ENCODE measurements at places on chromosomes 1 and 21.

DNA sequence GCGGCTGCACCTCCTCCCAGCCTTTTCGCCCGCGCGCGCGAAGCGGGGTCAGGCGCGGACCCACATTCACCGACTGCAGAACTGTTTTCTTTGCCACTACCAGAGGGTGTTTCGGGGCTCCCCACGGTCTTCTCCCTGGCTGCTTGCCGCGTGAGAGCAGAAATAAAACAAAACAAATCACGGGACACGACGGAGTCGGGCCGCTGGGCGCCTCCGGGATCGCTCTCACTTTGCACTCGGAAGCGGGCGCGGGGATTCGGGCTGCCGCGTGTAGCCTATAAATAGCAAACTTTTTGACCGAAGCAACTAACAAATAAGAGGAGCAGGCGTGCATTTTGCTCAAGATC is 412.3 kb upstream of the ESRRG start:
- no peak for DNase-seq

GRCh38 chr1:6271554-6271953 is 10.7 kb upstream of the GPR153 start:
- DNase-seq: no peak

GRCh38 chr21:37899146-37899545 is 17.1 kb downstream of the KCNJ6 start:
- no peak for DNase-seq

DNA sequence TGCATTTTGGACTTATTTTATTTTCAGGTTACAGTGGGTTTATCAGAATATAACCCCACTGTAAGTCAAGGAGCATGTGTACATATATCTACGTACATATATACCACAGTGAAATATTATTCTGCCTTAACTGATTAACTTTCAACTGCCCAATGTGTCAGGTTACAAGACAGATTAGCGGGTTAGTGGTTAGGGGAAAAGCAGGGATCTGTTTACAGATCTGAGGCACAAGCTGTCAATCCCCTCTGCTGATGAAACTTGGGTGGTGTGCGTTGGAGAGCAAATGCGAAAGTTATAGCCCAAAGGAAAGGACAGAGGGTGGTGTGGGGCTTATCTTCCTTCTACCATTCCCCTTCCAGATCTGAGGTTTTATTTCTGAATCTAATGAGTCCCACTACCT is 238.2 kb upstream of the KCNK2 start:
- DNase-seq: no peak

- DNase-seq: no peak
These were observed 50.3 kb downstream of the CASQ2 start for GRCh38 chr1:115718011-115718754.

DNA sequence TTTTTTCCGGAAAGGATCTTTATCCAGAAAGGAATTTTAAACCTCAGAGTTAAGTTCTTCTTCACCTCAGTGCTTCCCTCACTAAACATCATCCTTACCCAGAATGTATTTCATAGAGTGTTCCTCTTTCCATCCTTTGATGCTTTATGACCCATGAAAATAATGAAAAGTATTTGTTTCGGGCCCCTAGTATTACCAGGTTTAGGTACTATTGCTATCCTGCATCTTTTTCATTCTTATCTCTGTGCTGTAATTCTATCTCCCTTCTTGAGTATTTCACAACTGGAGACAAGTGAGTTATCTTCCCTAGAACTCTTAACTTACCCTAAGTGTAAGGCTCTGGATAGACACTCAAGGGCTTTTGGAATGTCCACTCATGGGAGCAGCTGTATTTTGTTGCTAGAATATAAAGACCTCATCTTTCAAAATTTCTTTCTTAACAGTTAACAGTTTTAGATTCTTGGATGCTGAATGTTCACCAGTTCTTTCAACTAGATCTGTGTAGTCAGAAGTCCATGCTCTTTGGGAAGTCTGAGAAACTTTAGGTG is 26.2 kb downstream of the UCK2 start:
- no peak for DNase-seq

DNA sequence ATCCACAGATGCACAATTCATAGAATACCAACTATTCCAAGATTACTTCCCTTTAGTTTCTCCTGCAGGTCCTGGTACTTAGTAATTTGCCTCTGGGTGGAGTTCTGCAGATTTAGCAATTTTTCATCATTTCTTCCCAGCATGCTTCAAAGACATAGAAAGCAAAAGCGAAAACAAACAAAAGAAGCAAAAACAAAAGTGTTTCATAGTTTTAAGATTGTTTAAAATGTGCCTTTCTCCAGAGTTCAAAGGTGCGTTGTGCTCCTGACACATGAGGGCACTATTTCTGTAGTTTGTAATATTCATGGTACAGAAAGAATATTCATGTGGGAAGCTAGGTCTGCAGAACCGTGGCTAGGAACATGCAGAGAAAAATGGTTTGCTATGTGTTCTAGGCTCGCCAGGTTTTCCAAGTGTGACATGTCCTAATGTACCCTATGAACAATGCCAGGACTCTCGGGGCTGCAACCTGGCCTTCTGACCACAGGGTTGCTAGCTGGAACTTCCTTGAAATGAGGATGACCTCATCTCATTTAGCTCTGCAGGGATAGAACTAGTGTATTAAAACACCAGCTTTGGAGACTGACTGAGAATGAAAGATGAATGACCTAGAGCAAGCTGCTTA is 30.0 kb upstream of the RCSD1 start:
- DNase-seq: peak; percentile 65

GRCh38 chr1:36693161-36693525 is 210.4 kb upstream of the CSF3R start:
- DNase-seq: no peak

DNA sequence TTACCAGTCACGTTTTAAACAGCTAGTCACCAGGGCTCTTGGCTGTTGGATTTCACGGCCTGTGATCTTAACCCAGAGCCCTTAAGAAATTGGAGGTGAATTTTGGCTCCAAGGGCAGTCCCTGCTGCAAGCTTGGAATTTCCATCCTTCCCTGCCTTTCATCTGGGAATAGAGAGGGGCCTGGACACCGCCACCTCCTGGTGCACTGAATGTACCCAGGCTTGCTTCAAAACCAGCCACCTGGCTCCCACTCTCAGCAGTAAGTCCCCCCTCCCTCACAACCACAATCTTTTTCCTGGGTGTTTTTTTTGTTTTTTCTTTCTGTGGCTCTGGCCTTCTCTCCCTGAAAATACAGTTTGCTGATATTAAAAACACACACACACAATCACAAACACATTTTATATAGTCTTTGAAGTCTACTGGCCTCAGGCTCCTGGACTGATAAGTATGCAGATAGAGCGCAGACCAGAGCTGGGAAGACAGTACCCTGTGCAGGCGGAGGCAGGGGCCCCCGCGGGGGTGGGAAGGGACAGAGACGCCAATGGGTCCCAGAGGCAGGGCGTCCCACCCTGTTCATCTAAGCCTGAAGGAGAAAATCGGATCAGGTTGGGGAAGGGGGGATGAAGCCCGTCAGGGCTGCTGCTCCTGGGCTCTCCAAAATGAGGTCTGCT is 65.8 kb upstream of the IGSF21 start:
- DNase-seq: no peak

DNA sequence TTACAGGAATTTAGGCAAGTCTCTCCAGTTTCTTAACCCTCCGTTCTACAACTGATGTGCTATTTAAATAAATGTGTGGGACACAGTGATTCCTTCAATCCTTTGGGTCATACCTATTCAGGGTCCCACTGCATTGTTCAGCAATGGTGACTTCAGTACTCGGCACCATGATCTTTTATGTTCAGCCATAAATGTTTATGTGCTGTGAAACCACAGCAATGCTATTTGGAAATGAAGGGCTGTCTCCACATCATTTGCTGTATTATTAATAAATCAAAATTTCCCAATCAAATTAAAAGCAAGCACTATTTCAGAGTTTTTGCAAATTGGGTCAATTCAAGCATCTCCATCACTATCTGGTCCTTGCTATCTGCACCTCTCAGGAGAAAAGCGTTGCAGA is 84.8 kb downstream of the NR5A2 start:
- DNase-seq: no peak

DNA sequence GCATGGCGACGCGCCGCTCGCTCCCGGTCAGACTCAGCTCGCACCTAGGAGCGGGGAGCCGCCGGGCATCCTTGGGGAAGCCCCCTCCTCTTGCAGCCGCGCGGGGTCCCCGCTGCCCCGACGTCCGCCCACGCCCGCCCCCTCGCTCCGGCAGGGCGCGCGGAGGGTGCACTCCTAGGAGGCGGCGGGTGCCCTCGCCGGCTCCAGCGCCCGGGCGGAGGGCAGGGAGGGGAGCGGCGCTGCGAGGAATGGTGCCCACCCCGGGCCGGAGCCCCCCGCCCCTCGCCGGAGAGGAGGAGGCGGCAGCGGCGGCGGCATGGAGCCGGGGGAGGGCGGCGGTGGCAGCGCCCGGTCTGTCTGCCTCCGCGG is 488 bp downstream of the FAM78B start:
- no peak for DNase-seq

DNA sequence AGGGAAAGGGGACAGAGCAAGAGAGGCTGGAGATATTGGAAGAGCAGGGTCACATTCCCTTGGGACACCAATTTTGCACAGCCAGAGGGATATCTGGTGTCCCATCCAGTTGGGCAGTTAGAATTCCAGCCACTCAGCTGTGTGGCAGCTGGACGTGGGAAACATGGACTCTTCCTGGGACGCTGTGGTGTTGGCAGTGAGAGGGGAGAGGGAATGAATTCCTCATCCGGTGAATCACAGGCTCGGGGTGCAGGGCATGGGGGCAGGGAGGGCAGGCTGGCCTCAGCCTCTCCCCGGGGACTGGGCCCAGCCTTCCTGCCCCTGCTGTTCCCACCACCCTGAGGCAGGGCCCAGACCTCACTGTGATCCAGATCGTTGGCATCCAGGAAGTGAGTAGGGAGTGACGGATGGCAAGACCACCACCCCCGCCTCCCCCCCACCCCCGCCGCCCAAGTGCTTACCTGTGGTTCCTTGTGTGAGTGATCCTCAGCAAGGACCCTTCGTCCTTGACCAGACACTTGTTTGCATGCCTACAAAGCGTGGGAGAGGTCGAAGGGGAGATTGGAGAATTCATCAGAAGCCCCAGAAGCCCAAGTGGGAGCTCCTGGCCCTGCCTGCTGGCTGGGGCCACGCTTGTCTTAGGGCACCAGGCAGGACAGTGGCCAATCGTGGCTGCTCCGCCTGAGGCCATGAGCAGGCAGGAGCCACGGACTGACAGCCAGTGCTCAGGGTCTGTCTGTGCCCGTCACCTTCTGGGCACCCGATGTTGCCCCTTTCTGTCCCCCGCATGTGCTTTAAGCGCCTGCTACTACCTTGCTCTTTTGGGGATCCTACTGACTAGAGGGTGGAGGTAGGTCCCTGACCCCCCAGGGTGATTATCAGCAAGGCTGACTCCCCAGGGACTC is 8.7 kb downstream of the WNT3A start:
- DNase-seq: no peak

DNA sequence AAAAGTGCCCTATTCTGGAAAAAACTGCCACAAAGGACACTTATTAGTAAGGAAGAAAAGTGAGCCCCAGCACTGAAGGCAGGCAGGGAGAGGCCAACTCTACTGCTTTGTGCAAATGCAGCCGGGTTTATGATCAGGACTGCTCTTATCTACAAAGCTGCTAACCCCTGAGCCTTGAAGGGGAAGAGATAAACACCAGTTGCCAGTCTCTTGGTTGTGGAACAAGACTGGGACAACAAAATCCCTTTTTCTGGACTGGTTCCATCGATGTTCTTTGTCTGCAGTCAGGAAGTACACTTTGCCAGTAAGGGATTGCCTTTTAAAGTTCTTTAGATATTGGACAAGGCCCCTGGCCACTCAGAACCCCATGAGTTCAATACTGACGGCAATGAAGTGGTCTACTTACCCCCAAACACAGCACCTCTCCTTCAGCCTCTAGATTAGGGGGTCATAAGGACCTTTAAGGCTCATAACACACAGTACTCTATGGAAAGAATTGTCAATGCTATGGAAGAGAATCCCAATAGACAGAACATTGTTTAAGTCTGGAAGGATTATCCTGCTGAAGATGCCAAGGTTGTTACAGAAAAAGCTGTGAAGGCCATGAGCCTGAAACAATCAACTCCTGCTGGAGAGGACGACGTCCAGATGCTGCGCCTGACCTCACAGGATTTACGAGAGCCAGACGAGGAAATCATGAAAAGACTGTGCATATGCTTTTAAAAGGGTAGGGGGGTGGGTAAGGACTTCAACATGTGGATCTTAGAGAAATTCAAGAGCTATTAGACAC is 43.6 kb downstream of the GNB1 start:
- DNase-seq: no peak

GRCh38 chr21:39373634-39374033 is 24.7 kb upstream of the HMGN1 start:
- DNase-seq: no peak

DNA sequence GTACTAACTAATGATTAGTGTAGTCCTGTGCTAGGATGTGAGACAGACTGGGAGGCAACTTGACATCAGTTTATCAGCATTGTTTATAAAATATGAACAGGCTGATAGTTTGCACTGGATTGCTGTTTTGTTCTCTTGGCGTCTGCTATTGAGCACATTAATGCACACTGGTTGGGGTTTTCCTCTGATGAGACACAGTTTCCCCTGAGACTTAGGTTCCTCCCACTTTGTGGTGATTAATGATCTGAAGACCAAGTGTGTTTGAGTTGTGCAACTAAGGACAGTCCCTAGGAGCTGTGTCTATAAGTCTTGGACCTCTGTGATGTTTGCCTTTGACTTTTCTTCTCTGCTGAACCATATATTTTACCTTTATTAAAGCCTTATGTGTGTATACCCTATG is 1015.4 kb downstream of the AMY1C start:
- DNase-seq: no peak

GRCh38 chr1:64598100-64598571 is 128.2 kb downstream of the CACHD1 start:
- DNase-seq: no peak

- no peak for DNase-seq
These were observed 38.3 kb downstream of the OLFML2B start for GRCh38 chr1:161985301-161985822.

- DNase-seq: no peak
These were observed 32.6 kb upstream of the HTR1D start for GRCh38 chr1:23249787-23250454.

DNA sequence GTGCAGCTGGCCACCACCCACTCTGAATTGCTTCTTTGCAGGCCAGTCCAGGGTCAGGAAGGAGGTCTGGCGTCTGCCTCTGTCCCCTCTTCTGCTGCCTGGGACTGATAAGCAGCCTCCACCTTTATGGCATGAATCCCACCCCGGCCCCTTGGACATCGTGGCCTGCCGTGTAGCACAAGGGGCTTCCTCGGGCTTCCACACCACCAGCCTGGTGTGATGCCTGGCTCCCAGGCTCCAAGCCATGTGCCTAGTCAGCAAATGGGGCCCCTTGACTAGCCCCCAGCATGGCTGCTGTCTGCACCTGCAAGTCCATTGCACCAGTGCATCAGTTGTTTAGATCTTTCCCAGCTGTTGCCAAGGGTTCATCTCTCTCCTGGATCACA is 9.9 kb upstream of the ARF1 start:
- no peak for DNase-seq

- no peak for DNase-seq
These were observed 13.9 kb downstream of the GPR3 start for GRCh38 chr1:27406362-27406680.

Data from CD4-positive, alpha-beta T cell treated with Interleukin-15 for 4 hours (primary cell).